ENCODE measurements at places on chromosomes 5 and 9.

DNA sequence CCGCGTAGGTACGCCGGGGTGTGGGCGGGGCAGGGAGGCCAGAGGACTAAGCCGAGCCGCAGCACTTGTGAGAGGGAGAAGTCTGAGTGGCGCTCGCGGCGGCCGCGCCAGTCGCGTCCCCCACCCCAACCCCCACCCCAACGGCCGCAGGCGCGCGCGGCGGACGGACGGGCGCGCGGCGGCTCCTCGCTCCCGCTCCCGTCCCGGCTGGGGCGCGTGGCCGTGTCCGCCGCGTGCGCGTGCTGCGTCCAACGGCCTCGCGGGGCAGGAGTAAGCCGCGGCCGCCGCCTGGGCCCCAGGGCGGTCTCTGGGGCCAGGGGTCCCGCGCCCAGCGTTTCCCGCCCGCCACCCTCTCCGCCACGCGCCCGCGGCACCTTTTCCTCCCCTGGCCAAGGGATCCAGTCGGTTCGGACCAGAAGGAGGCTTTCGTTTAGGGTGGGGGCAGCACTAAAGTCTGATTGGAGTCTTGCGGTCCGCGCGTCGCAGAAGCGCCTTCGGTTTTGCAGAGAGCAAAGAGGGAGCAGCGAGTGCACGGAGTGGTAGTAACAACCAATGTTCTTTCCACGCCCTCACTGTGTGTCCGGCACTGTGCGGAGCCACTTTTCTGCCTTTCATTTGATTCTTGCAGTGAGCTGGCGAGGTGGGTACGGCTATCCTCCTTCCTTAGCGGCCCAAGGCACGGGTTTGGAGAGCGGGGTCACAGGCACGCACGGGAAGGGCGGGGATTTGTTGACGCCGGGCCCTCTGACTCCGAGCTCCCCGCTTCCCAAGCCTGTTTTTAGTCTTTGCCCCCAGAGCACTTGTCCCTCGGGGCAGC lies 483 bp downstream of the G3BP1 start:
- DNase-seq, result peak; percentile 25

GRCh38 chr9:25975667-25976066 lies 297.4 kb upstream of the TUSC1 start:
- no peak for DNase-seq

- no peak for DNase-seq
Measured at GRCh38 chr5:160477266-160477970, 55.8 kb downstream of the PTTG1 start.

DNA sequence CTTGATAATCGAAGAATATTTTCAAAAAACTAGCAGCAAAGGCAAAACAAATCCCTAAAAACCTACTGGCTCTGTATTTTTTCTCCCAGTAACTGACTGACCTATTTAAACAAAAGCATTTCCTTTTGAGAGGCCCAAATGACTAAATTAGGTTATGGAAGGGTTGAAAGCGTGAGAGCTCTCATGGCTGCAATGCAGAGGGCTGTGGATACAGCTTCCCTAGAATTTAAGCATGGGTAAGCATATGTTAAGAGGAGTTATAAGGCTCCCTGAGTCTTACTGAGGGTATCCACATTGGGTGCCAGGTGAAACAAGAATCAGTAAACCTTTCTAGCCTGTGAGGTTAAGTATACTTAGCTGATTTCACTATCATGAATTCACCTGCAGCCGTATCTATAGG lies 32.3 kb downstream of the SHISAL2B start:
- no peak for DNase-seq

GRCh38 chr5:181131514-181131913 lies 545 bp upstream of the OR2V1 start:
- DNase-seq, result no peak

GRCh38 chr9:133683586-133684120 lies 47.5 kb downstream of the DBH start:
- peak; percentile 18 for DNase-seq

DNA sequence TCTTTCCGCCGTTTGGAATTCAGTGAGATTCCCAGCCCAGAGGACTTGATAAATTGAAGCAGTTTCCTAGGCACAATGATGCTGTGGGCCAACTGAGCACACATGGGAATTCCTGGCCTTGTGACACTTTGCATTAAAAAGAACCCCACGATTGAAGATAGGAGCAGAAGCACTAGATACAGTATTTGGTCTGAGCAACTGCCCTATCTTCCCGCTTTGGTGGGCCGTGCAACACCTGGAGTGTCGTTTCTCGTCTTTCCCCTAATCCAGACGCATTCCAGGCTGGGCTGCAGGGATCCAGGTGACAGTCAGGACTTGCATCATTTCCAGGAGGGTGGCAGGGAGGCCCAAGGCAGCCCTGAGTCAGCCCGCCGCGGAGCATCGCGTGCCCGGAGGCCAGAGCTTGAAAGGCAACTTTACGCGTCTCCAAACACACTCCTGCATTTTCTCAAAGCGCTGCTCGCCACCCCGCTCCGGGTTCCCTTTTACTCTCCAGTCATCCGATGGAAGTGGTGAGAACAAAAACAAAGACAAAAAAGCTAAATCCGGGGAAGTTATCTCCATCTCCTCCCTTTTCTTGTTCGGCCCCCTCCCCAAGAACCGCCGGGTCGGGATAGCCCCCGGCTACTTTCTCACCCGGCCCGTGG lies 753 bp upstream of the STC2 start:
- no peak for DNase-seq

- no peak for DNase-seq
Measured at GRCh38 chr5:107977550-107978071, 306.9 kb upstream of the EFNA5 start.

- no peak for DNase-seq
Measured at GRCh38 chr5:143219696-143220095, 183.8 kb downstream of the NR3C1 start.

DNA sequence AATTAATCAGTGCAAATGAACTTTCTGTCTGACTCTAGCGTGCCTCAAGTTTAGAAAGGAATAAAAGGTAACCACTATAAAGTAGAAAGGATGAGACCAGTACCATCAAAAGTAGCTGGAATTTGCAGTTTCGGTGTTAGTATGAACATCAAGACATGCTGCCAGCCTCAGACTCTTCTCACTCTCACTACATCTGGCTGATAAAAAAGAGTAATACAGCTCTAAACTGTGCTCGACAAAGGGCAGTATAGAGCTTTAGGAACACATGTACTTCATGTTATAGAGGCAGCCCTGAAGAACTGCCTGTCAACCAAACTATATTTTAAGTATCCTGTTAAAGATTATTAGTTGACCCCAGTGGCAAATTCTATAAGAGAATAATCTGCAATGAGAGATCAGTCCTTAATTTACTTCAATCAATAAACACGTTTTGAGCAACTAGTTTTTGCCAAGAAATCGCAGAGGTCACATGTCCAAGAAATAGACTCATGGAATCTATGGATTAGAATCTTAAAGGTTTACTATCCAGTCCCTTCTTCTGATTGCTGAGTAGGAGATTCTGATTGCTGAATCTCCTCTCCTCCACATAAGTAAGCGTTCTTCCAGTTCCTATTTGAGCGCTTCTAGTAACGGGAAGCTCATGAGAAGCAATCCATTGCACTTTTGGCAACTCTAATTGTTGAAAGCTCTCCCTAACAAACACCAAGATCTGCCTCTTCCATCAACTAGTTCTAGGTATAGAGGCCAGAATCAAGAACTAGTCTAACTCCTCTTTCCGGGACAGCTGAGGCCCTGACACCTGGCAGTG lies 941 bp downstream of the XPA start:
- no peak for DNase-seq

DNA sequence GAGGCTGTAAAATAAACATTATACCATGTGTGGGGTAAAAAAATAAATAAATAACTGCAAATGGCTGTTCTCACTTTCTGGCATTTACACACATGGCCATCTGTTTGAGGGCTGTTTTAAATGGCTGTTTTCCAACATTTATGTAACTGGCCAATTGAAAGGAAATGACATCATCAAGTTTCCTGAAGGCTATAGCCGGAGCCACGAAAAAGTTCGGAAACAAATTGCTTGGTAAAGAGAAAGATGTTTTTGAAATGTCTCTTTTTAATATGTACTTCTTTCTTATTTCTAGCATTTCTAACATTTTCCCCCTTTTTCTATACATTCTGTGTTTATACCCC lies 95.4 kb upstream of the DAB2 start:
- no peak for DNase-seq

- DNase-seq, result no peak
Measured at GRCh38 chr5:18052569-18052968, 418.3 kb downstream of the TAF11L14 start.

- DNase-seq, result no peak
Measured at GRCh38 chr9:121299467-121300282, 31.7 kb downstream of the GSN start.

- DNase-seq, result no peak
Measured at GRCh38 chr9:6490863-6491262, 77.9 kb downstream of the UHRF2 start.
